ENCODE measurements at places on chromosomes 4 and X. TPM values are rescaled to one million over a fixed set of nuclear protein-coding genes. Genes with fewer than 3 reads are reported as not detected.

Gene NPNT
- 5.0 TPM for total RNA-seq

Gene PLP1
- not detected for total RNA-seq

DNA sequence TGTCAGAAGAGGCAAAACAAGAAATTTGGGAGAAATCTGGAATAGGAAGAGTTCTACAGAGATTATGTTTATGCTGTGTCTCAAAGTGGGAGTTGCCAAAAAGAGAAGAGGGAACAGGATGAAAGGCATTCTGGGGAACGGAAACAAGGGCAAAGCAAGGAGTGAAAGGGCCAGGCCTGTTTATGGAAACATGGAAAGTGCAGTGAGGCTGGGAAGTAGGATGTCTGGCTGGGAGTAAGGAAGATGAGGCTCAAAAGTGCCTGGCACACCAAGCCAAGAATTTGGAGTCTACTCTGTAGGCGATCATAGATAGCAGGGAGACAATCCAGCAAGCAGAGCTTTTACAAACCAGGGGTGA is 1.8 kb upstream of the CUL4B start:
- no peak for DNase-seq

Gene SOX3
- not detected for total RNA-seq

Gene ANOS1
- total RNA-seq: 0.26 TPM

Gene ARHGEF9
- total RNA-seq: 7.4 TPM
